CD4-positive, alpha-beta T cell treated with Interferon alpha-2 for 1 hour (primary cell): ENCODE measurements at places on chromosomes 13 and 19.
A peak's percentile ranks its signal among the peaks of the same experiment; 100 is the strongest.

DNA sequence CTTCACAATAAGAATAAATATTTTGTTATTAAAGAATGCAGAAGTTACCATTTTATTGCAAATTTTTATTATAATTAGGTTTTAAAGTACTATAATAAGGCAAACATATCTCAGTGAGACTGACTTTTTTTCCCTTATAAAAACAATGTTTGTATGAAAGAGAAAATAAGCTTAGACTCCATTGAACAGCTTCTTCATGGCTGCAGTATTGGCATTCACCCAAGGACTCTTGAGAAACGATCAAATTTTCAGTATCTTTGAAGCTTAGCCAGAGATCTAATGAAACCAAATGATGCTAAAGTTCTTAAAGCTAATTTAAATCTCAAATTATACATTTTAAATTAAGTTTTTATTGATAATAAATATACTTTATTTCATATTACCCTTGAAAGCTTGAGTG lies 128.3 kb downstream of the GGACT start:
- no peak for DNase-seq

DNA sequence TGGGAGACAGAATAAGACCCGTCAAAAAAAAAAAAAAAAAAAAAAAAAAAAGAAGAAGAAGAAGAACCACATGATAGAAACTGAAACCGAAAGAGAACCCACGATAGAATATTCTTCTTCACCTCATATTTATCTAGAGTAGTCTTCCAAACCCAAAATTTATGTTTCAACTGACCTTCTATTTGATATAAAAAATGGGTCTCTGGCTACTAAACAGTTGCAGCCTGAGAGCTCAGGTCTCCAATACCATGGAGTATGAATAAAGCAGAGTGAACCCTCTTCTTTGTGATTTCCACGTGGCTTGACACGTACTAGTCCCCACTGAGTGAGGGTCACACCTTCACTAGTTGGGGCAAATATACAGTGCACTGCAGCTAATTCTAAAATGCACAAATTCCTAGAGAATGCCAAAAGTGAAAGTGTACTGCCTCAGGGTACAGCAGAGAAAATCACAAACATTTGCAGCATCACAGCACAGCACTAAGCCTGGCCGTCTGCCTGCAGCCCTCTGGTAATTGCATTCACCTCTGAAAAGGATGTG lies 30.8 kb upstream of the RFC3 start:
- no peak for DNase-seq

DNA sequence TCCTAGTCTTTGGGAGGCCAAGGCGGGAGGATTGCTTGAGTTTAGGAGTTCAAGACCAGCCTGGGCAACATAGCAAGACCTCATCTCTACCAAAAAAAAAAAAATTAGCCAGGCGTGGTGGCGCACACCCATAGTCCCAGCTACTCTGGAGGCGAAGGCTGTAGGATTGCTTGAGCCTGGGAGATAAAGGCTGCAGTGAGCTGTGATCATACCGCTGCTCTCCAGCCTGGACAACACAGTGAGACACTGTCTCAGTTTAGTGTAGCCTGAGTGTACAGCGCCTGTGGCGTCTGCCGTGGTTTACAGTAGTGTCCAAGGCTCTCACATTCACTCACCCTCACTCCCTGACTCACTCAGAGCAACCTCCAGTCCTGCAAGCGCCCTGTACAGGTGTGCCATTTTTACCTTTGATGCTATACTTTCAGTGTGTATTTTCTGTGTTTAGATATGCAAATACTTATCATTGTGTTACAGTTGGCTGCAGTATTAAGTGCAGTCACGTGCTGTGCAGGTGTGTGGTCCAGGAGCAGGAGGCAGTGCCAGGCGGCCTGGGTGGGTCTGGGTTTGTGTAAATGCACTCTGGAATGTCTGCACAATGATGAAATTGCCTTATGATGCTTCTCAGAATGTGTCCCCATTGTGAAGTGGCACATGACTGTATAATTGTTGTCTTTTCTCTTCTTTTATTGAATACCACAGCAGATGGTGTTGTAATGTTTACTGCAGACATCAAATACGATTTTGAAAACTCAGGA lies 36.1 kb upstream of the DCUN1D2 start:
- no peak for DNase-seq

DNA sequence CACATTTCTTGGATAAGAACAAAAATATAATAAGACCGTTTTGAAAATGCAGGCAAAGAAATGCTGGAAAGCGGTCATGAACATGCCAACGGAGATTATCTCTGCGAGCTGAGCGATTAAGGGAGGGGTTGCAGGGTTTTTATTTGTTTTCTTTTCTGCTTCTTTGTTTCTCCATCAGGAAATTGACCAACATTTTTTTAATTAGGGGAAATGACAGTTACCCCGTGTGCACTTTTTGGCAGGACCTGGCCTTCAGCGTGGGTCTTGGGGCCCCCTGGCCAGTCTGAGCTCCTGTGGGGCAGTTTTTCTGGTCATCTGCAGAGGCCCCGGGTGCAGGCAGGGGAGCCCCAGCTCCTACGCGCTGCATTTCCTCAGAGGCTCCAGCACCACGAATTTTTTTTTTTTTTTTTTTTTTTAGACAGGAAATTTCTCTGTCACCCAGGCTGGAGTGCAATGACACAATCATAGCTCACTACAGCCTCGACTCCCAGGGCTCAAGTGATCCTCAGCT lies 31.3 kb upstream of the HOMER3 start:
- no peak for DNase-seq

DNA sequence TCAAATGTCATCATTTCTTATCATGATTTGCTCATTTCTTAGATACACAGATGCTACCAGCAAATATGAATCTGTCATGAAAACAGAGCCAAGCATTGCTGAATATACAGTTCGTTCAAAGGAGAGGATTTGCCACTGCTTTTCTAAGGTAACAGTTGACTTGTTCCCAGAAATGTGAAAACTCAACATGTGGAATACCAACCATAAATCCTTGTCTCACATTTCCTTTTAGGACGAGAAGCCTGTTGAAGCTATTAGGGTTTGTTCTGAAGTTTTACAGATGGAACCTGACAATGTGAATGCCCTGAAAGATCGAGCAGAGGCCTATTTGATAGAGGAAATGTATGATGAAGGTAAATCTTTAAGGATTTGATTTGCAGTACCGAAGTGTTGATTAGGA lies 86.7 kb downstream of the DNAJC3 start:
- DNase-seq, result no peak

DNA sequence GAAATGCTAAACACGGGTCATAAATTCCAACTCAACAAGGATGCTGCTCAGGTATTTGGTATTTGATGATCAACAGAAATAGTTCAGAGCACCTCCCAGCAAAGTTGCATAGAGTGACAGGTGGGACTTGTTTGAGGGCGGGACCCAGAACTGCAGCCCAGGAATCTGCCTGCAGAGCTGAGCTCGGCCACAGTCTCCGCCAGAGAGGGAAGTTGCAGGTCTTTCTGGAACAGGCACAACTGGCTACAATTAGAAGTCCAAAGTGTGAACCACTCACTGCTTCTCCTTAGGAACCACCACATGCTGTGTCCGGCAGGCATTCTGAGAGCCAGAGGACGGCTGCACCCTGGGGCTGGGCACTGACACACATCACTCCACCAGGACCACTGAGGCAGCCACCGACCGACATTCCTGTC lies 1.1 kb downstream of the SLC15A1 start:
- no peak for DNase-seq

DNA sequence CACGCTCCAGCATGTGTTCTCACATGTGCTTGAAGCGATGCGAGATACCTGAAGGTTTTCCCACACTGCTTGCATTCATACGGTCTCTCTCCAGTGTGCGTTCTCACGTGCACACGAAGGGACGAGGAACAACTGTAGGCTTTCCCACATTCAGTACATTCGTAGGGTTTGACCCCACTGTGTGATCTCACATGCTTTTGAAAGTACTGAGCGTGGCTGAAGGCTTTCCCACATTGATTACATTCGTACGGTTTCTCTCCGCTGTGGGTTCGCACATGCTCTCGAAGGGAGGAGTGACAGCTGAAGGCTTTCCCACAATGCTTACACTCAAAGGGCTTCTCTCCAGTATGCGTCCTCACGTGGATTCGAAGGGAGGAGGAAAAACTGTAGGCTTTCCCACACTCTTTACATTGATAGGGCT lies 11.3 kb downstream of the ZNF77 start:
- DNase-seq, result no peak

- no peak for DNase-seq
Measured at GRCh38 chr19:55063492-55063843, 520 bp upstream of the RDH13 start.

DNA sequence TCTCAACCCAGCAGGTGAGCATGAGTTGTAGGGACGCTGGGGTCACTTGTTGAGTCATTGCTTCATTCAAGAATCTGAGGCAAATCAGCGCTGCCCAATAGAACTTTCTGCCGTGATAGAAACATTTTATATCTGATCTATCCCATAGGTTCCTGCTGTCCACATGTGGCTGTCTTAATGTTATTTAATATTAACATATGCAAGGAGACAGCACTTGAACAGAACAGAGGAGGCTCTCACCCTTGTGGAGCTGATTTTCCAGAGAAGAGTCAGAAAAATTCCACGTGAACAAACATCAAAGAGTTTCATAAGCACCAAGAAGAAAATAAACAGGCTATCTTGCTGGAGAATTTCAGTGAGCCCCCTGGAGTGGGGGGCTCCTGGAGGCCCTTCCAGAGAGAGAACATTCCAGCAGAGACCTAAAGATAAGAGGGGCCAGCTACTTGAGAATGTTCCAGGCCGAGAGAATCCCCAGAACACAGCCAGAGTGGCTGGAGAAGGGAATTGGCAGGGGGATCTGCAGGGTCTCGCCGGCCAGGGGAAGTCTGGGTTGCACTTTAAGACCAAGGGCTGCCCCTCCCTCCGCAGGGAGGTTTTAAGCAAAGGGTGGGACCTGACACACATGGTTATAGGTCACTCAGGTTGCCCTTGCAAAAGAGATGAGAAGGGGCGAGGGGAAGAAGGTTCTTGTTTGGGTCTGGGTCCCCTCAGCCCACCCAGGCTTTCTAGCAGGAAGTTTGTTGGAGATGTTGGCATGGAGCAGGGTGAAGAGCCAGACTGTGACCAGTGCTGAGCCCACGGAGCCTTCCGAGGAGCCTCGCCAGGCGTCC lies 135.7 kb downstream of the CRYL1 start:
- no peak for DNase-seq

GRCh38 chr19:40262422-40262821 lies 22.7 kb downstream of the AKT2 start:
- no peak for DNase-seq

GRCh38 chr19:14561847-14562351 lies 10.0 kb downstream of the NDUFB7 start:
- DNase-seq, result peak; percentile 29

DNA sequence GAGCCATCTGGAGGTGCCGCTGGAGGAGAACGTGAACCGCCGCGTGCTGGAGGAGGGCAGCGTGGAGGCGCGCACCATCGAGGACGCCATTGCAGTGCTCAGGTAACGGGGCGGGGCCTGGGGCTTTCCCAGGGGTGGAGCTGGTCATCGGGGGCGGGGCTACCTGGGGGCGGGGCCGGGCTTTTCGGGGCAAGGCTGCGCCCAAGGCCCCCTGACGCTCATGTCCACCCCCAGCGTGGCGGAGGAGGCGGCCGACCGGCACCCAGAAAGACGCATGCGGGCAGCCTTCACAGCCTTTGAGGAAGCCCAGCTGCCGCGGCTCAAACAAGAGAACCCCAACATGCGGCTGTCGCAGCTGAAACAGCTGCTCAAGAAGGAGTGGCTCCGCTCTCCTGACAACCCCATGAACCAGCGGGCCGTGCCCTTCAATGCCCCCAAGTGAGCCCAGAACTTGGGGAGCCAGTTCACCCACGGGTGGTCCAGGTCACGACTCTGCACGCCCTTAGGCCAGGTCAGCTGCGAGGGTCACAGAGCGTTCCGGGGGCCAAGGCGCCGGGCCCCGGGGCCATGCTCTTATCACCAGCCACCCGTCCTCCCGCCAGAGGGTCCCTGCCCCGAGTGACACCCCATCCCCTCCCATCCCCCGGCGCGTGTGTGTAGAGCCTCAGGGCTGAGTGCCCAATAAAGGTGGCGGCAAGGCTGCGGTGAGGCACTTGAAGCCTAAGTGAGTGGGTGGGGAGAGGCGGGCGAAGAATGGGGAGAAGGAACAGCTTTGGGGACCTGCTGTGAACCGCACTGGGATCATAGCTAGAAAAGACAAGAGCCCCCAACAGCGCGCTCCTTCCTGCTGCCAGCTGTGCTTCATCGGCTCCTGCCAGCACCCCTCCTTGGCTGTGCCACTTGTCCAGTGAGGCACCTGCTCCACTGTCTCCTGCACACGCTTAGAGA lies 10.7 kb downstream of the CCDC124 start:
- DNase-seq, result no peak

GRCh38 chr19:4983346-4984105 lies 14.6 kb downstream of the KDM4B start:
- no peak for DNase-seq

- DNase-seq, result no peak
Measured at GRCh38 chr19:45133661-45134060, 27.1 kb downstream of the NKPD1 start.

GRCh38 chr13:97537110-97537509 lies 103.1 kb downstream of the RAP2A start:
- DNase-seq, result no peak

GRCh38 chr13:53198736-53199135 lies 170.1 kb downstream of the OLFM4 start:
- no peak for DNase-seq

- no peak for DNase-seq
Measured at GRCh38 chr13:21909331-21909730, 238.5 kb downstream of the FGF9 start.

DNA sequence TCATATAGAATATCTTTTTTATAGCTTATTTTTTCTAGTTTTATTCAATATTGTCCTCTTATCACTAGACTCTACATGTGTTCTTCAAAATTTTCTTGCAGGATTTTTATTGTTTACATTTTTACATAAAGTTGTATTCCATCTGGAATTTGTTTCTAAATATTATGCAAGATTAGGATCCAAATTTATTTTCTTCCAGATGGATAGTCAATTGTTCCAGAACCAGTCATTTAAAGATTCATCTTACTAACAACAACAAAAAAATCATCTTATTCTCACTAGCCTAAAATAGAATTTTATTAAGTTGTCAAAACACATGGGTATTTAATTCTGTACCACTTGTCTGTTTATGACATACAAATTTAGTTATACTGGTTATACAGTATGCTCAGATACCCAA lies 390.4 kb upstream of the GPC6 start:
- DNase-seq, result no peak

- peak; percentile 45 for DNase-seq
Measured at GRCh38 chr19:11203194-11204075, 6.1 kb upstream of the KANK2 start.

DNA sequence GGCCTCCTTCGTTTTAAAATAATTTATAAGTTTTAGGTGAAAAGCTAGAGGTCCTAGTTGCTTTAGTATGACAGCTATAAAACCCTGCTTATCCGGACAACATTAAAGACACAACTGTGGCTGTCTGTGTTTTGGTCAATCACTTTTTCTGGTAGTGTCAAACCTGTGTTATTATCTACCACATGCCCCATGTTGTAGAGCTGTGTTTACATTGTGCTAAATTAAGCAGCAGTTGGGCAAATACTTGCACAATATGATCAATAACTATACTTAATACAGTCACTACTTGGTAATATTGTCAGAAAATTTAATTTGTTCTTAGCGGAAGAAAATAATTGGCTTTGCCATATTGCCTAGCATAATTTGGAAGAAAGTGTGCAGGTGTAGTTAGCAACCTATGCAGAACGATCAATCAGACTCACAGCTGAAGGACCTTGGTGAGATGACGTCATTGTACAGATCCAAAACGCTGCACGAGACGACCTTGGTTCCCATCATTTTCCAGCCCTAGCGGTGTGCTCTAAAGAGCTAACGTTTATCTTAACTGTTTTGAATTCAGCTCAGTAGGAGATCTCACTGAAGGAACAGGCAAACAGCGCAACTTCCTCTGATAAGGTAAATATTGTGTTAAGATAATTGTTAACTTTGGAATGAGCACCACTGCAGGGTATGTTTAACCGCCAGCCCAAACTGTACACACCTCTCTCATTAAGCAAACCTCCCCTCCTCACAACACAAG lies 476.6 kb downstream of the IRS2 start:
- DNase-seq, result no peak
